ENCODE measurements at places on chromosomes 6 and 20.

DNA sequence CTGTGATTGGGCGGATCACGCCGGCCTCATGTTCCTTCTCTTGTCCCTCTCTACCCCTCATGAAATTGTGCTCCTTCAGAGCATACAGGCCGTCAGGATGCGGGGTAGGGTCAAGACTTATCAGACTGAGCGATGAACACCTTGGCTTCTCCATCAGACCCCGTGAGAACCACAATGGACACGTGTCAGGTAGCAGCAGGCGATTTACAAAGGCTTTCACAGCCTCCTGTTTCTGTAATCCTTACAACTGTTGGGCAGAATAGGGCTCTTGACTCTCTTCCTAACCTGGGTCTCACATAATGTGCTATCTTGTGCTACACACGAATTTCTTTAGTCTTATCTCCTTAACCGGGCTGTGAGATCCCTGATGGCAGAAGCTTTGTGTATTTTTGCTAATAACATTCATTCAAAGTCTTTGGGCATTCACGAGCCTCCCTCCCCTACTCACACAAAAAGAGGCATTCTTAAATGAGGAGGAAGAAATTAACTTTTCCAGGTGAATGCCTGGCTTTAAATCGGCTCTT lies 122.9 kb upstream of the SLC22A23 start:
- no peak for DNase-seq

DNA sequence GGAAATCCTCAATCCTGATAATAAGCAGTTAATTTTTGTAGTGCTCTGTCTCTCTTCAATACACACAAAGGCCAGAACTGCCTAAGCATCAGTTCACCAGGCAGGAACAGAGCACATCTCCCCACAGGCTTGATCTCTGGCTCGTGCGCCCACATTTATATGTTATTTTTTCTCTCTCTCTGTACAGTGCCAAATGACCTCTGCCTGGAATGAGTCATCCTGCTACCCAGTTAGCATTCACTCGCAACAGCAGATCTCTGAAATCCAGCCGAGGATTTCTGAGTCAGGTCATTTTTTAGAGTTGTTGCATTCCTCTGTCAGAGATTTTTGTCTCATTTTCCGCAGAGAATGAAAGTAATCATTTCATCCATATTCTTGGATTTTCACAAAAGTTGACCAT lies 107.1 kb downstream of the COL12A1 start:
- no peak for DNase-seq

- DNase-seq = no peak
Observed at GRCh38 chr6:5827056-5827904, 179.4 kb downstream of the NRN1 start.

DNA sequence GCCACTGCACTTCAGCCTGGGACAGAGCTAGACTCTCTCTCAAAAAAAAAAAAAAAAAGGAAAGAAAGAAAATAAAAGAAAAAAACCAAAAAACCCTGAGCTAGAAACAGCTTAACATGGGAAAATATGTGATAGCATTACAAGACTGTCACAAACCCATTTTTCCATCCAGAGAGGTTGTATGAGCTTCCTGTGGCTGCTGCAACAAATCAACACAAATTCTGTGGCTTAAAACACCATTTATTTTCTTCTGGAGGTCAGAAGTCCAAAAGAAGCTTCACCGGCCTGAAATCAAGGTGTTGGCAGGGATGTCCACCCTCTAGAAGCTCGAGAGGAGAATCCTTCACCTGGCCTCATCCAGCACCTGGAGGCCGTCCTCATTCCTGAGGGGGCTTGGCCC lies 21.7 kb upstream of the SSR1 start:
- no peak for DNase-seq

- no peak for DNase-seq
Observed at GRCh38 chr6:24867104-24867703, 68.5 kb upstream of the ARMH2 start.

DNA sequence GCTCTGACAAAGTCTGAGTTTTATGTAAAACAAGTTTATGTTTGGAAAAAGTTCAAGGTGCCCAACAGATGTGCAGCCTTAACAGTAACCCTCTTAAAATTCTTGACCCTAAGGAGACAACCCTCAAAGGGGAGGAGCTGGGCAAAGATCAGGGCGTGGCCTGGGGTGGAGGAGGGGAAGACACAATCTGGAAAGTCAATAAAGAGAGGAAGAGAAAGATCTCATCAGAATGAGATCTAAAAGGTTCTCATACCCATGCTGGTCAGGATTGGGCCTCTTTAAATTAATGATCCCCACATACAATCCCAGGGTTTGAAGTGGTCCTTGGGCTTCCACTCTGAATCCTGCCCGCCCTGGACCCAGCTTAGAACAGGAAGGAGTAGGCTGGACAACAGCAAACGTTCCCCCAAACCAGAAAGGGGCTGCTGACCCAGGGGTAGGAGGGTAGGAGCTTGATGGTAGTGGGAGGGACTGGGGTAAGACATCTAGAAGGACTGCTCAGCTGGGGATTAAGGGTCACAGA lies 33.0 kb downstream of the FOXP4 start:
- no peak for DNase-seq

DNA sequence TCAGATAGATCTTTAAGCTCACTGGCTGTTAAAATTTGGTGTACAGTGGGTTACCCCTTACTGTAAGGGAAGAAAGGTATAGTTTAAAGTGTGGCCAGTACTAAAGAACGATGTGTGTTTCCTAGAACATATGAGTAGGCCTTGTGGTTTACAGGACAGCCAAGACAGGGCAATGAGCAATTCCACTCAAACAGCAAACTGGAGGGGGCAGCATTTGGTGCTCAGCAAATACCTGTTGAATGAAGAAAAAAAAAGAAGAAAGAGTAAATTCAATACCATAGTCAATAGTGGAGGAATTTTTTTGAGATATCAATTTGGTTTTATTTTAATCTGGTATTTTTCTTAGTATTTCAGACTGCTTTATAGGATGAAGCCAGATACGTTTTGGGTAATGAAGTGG lies 3.8 kb upstream of the NCOA5 start:
- DNase-seq = no peak

- DNase-seq = no peak
Observed at GRCh38 chr20:62368392-62368975, 1.4 kb upstream of the LAMA5 start.

- DNase-seq = no peak
Observed at GRCh38 chr6:130453230-130453629, 87.4 kb downstream of the TMEM200A start.

- DNase-seq = no peak
Observed at GRCh38 chr6:6851059-6851948, 256.5 kb upstream of the RREB1 start.

DNA sequence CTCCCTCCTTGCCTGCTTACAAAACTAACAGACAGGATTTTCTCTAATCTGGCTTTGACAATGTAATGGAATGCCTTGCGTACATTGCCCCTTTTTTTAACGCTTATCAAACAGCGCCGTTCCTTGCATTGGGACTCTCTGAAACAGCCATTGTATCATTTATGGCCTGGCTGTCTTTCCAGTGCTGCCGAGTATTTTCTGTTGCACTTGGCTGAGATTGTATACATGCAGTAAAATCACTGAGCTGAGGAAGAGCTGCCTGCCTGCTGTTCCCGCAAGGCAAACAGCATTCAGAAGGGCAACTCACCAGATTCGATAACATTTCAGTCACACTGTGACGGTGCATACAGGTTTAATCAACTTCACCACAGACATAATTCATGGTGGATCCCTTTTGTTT lies 106.0 kb downstream of the SH3BGRL2 start:
- DNase-seq = no peak

Data from activated CD8-positive, alpha-beta memory T cell treated with anti-CD3 and anti-CD28 coated beads for 24 hours (primary cell).